ENCODE measurements at places on chromosomes 6 and 20.

GRCh38 chr20:3614466-3614865 lies 48.7 kb downstream of the GFRA4 start:
- no peak for DNase-seq

DNA sequence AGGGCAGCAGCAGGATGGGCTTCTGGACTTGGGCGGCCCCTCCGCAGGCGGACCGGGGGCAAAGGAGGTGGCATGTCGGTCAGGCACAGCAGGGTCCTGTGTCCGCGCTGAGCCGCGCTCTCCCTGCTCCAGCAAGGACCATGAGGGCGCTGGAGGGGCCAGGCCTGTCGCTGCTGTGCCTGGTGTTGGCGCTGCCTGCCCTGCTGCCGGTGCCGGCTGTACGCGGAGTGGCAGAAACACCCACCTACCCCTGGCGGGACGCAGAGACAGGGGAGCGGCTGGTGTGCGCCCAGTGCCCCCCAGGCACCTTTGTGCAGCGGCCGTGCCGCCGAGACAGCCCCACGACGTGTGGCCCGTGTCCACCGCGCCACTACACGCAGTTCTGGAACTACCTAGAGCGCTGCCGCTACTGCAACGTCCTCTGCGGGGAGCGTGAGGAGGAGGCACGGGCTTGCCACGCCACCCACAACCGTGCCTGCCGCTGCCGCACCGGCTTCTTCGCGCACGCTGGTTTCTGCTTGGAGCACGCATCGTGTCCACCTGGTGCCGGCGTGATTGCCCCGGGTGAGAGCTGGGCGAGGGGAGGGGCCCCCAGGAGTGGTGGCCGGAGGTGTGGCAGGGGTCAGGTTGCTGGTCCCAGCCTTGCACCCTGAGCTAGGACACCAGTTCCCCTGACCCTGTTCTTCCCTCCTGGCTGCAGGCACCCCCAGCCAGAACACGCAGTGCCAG lies at the start of gene TNFRSF6B:
Gene TNFRSF6B, plus strand, starts transcription at position 25 of the 729 bp plus-strand sequence. Its CDS starts 116 bp downstream, at position 141.
- DNase-seq: no peak

- no peak for DNase-seq
These were observed 155.6 kb downstream of the CD83 start for GRCh38 chr6:14273191-14273590.

DNA sequence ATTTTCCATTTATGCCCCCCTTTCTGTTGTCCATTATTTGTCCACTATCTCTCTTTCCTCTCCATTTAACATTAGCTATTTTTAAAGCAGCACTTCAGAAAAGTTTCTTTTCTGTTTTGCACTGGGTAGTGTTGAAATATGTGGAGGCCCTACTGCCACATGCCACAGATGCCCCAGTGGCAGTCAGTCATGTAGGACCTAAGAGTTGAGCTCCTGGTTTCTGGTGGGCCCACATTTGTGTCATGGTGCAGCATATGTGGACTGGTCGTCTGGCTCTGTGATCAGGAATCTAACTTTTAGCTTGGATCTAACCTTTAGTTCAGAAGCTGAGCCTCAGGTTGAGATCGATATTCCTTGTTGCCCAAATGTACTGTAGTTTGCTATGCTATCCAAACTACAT lies 54.8 kb downstream of the HFE start:
- DNase-seq: no peak

GRCh38 chr6:39217177-39217864 lies 12.0 kb downstream of the KCNK5 start:
- DNase-seq: no peak

GRCh38 chr6:158808941-158809678 lies 10.1 kb downstream of the EZR start:
- no peak for DNase-seq

DNA sequence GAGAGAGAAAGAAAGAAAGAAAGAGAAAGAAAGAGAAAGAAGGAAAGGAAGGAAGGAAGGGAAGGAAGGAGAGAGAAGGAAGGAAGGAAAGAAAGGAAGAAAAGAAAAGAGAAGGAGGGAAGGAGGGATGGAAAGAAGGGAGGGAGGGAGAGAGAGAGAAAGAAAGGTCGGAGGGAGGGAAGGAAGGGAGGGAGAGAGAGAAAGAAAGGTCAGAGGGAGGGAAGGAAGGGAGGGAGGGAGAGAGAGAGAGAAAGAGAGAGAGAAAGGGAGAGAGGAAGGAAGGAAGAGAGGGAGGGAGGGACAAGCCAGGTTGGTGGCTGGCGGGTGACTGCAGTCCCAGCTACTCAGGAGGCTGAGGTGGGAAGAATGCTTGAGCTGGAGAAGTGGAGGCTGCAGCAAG lies 27.3 kb upstream of the ZNF184 start:
- DNase-seq: no peak
